LoVo (cell line): ENCODE measurements at places on chromosomes 1 and 21.

DNA sequence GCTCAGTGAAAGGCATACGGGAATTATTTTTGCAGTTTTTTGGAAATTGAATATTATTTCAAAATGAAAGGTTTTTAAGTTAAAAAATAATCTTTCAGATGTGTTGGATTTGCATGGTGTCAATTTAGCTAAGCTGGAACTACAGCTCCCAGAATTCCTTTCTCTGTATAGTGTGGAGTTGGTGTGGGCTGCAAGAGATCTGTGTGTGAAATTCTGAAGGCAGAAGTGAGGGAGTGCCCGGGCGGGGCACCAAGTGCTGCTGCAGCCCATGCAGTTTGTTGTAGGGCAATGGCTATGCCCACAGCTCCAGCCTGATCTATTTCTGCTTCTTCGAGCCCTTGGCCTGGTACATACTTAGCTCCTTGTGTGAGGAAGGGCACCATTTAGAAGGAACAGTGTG lies 60.5 kb upstream of the CSF1 start:
- no peak for DNase-seq

DNA sequence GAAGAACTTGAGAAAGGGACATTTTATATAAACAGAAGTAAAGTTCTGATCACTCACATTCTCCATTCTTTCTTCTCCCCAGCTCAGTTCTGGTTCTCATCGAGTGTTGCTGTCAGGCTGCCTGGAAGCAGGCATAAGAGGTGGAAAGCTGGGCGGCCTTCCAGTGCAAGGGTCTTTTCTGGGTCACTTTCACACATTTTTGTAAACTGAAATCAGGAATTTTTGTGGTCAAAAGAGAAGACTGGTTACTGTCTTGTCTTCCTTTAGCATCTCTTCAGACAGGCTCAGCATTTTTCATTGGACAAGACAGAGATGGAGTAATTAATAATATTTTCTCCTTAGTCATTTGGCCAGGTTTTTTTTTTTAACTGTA lies 93.7 kb downstream of the CTH start:
- no peak for DNase-seq

GRCh38 chr1:26046246-26047095 lies 553 bp upstream of the SLC30A2 start:
- no peak for DNase-seq

GRCh38 chr1:223105568-223105967 lies 37.5 kb downstream of the TLR5 start:
- no peak for DNase-seq
